ENCODE measurements at places on chromosomes 6 and 20.
A peak's percentile ranks its signal among the peaks of the same experiment; 100 is the strongest.

GRCh38 chr6:43271944-43272343 lies 26.1 kb upstream of the SLC22A7 start:
- no peak for DNase-seq

DNA sequence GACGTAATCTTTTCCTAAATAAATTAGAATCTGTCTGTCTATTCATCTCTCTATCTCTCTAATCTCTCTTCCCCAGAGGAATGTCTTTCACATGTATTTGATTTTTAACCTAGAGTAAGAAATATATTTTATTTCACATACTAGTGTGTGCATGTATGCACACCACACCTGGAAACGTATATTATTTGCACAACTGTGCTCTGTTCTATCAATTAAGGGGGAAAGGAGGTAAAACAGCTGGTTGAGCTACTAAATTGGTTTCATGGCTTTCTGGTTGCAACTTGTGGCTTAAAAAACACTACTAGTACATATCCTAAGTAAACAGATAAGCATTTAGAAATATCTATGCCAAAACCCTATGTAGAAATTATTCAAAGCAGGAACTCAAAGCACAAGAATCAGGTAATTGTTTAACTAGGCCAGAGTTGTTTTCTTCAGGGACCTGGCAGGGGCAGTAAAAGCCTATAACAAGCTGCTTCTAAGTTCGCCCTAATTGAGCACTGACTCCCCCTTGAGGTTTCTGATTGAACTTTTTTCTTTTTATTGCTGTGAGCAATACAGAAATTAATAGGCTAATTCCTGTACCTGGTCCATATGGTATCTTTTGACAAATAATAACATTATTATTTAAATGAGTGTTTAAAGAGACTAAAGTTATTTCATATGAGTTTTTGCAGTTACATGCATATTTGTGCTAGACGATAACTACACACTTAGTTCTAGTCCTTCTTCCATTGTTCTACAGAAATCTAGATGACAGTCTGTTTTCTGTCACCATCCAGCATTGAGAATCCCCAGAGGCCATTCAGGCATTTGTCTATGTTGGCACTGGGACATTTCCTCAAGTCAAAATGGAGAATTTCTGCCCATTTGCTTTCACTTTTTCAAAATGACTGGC lies 88.6 kb downstream of the MCHR2 start:
- peak; percentile 69 for DNase-seq

DNA sequence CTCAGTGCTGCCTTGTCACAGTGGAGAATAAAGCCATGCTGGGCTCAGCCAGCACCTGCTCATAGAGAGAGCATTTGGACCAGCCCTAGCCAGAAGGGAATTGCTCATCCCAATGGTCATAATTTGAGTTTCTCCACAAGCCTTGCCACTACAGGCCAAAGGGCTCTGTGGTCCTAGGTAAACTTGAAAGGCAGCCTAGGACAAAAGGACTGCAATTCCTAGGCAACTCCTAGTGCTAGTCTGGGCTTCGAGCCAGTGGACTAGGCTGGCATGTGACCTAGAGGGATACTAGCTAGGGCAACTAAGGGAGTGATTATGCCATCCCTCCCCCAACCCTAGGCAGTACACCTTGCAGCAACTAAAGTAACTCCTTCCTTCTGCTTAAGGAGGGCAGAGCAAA lies 516.2 kb downstream of the BCKDHB start:
- no peak for DNase-seq

GRCh38 chr6:31354864-31355582 lies 2.0 kb downstream of the HLA-B start:
- DNase-seq = no peak

GRCh38 chr6:138219901-138220300 lies 1.6 kb upstream of the PBOV1 start:
- DNase-seq = no peak

GRCh38 chr20:2305946-2306345 lies 10.1 kb downstream of the TGM3 start:
- DNase-seq = no peak

DNA sequence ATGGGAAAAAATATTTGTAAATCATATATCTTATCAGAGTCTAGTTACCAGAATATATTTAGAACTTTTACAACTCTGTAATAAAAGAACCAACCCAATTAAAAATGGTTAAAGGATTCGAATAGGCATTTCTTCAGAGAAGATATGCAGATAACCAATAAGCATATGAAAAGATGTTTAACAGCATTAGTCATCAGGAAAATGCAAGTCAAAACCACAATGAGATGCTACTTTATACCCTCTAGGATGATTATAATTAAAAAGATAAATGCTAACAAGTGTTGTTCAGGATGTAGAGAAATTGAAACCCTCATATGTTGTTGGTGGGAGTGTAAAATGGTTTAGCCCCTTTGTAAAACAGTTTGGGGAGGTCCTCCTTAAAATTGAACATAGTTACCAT lies 94.1 kb downstream of the LRRC1 start:
- peak; percentile 52 for DNase-seq

DNA sequence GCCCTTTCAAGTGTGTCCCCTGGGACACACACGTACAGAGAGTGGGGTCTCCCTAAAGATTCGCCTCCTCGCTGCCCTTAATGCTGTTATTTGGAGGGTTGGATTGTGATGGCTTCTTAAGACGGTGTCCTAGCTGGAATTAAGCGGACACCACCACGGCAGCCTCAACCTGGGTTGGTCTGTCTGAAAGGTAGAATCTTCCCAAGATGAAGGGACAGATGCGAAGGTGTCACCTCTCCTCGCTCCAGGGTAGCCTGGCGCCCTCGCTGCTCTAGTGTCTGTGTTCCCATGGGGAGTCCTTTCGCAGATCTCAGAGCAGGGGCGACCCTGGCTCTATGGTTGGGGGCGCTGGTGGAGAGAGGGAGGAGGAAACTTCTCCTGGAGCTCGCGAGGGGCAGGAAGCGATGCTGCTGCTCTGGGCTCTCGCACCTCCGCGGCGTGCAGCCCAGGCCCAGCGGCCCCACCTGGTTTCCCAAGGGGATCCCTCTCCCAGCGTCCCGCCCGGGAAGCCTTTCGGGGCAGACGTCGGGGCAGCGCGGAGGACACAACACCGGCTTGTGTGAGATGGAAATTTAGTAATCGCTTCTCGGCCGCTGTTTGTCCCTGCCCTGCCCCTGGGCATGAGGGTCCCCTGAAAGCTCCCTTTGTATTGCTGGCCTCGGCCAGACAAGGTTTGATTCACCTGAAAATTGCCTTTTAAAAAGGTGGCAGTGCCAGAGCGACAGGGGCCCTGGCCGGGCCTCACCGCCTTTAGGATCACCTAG lies 1.7 kb downstream of the RSPO3 start:
- peak; percentile 10 for DNase-seq

GRCh38 chr6:167047554-167047953 lies 48.4 kb downstream of the CEP43 start:
- no peak for DNase-seq

GRCh38 chr6:169263374-169263773 lies 9.7 kb upstream of the THBS2 start:
- no peak for DNase-seq

DNA sequence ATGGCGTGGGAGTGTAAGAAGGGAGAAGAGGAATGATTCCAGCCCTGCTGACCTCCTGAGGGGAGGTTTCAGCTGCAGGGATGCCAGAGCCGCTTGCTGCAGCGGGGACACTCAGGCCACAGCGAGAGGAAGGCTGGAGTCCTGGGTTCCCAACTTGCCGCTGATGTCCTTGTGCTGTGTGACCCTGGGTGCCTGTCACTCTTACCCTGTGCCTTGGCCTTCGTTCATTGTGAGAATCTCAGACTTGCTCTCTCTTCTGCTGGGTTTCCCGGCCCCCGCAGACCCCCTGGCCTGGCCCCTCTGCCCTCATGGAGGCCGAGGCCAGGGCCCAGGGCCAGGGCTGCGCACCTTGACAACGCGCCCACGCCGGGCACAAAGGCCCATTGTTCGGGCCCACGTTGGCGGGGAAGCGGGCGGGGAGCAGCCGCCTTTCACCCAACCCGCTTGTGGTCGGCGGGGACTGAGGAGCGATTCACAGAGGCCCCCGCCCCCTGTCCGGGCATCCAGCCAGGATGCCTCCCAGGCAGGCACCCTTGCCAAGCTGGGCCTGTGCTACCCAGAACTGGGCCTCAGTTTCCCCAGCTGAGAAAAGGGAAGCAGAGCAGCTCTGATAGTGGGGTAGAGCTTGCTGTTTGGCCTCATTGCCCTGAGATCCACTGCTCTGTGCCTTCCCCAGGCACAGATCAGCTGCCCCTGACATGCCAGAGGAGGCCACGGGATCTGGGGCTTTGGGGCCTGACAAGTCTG lies 52.4 kb downstream of the CEBPB start:
- DNase-seq = no peak

DNA sequence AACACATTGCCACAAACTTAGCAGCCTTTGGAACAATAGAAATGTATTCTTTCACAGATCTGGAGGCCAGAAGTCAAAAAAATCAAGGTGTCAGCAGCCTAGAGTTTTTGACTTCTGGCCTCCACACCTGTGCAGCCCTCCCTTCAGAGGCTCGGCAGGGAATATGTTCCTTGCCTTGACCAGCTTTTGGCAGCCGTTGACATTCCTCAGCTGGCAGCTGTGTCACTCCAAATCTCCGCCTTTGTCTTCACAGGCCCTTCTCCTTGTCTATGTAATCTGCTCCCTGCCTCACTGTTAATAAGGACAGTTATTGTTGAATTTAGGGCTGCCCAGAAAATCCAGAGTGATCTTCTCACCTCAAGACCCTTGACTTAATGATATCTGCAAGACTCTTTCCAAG lies 17.2 kb upstream of the AHI1 start:
- DNase-seq = no peak

DNA sequence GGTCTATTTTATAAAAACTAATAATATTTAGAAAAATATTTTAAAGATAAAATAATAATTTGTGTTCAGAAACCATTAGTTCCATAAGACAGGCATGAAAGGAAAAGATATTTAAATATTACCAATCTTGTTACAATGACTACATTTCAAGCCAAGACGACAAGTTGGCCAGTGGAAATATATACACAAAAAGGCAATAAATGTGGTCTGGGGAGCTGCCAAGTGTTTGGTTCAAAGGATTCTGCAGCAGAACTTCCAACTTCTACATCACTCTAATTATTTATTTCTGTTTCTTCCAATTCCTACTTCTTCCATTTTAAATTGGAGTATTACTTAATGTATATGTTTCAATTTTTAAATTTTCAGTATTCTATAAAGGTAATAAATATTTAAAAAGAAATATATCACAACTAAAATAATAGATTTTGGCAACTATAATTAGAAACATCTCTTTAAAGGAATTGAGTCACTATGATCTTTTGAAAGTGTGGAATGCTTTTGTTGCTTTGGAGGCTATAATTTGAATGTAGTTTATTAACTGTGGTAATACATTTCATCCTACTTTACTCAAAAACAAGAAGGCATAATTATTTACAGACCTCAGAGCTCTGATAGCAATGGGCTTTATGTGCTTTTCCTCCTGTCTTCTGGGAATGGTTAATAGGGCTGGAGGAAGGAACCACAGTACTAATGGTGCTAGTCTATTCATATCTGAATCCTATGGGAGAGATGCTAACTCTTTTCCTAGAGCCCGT lies 129.7 kb upstream of the FAM184A start:
- peak; percentile 60 for DNase-seq

DNA sequence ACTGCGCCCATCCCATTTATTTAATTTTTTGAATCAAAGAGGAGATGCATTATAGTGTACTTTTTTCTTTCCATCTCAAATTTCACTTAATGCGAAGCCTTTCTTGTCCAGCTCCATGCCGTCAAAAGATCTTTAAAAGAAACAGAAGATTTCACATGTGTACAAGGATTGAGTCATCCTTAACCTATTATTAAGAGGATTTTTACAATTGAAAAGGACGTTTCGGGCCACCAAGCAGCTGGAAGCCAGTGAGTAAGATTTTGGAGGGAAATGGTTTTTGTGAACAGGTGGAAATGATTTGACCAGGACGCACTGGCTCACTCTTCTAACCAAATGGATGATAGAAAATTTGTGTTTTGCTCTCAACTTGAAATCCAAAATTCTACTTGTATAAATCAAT lies 15.1 kb upstream of the CCDC170 start:
- no peak for DNase-seq

GRCh38 chr6:44725070-44725469 lies 337.6 kb downstream of the CDC5L start:
- DNase-seq = no peak

GRCh38 chr6:118912646-118913045 lies 18.7 kb downstream of the ASF1A start:
- DNase-seq = no peak

DNA sequence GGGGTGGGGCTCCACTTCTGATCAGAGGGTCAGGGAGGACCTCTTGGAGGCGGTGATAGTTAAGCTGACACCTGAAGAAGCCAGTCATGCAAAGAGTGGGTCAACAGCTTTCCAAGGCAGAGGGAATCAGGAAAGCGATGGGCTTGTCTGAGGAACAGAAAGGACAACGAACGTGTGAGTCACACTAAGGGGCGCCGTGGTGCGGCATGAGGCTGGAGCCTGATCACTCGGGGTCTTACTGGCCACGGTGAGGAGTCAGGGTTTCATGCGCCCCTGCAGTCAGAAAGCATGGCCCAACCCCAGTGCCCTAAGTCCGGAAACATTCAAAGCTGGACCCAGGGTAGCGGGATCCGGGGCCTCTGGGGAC lies 50.6 kb upstream of the SLC32A1 start:
- DNase-seq = peak; percentile 30

GRCh38 chr6:83354747-83355146 lies 76.1 kb downstream of the ME1 start:
- DNase-seq = no peak

- no peak for DNase-seq
These were observed 243.1 kb downstream of the DLL1 start for GRCh38 chr6:170047823-170048222.

DNA sequence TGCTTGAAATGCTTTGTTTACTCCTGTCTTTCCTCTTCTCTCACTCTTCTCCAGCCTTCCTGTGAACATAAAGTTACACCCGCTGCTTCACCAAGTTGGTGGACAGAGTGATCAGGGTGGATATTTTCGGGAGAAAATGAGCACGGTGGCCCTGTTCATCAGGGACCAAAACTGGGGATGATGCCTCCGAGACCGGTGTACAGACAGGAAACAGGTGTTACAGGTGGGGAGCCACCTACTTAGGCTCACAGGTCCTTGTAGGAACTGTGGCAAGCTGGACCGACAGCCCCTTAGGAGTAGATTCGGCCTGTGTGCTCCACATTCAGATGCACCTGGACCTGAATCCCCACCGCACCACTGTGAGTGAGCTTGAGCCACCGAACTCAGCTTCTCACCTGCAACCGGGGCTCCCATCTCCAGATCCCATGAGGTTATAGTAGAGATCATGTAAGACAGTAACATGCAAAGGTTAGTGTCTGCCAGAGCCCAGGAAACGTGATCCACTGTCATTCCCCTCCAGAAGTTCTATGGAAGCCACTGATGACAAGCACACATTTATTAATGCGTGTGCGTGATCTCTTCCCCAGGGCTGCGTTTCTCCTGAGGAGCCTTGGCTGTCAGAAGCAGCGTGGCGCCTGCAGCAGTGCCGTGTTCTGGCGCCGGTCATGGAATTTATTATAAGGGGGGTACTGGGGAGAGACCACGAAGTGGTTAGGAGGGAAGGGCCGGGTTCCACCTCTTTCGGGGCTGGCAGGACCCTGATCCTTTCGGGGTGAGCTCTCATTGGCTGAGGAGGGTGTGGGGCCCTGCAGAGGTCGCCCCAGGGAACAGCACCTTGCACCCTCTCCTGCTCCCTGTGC lies 94.2 kb downstream of the ERMARD start:
- DNase-seq = no peak

Measured in adipocyte (in vitro differentiated cells).